ENCODE measurements at places on chromosomes 4 and X.

- DNase-seq, result no peak
Observed at GRCh38 chrX:38664285-38664684, 102.9 kb downstream of the TSPAN7 start.

GRCh38 chr4:114980932-114981708 lies 132.3 kb downstream of the NDST4 start:
- DNase-seq, result no peak

DNA sequence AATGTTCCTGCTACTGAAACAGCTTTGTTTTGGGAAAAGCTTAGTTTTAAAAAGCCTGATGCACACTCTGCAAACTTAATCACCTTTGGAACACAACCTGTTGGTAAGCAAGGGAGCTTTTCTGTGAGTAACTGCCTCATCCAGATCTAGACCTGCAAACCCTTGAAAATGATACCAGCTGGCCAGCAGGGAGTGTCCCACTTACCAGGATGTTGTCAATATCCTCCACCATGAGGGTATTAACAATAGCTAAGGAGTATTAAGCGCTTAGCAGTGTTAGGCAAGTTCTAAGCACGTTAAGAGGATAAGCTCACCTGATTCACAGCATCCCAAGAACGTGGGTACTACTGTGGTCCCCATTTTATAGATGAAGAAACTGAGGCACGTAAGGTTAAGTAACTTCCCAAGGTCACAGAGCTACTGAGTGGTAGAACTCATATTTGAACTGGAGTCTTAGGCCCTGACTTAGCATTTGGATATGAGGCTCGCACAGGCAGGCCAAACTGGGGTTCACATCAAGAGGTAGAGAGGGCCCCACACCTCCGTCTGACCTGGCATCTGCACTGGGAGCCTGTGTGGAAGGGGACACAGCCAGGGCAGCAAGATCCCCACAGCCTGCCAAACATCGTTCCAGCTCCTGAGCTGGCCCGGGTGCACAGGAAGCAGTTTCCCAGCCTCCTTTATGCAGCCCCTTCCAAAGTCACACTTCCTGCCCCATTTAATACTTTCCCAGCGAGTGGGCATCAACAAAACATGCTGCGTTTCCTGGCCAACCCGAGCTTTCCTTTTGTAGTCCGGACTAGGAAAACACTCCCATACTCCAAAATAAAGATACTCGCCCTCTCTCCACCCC lies 32.7 kb downstream of the IRF2 start:
- DNase-seq, result no peak

- no peak for DNase-seq
Observed at GRCh38 chrX:147800663-147801062, 111.1 kb upstream of the FMR1 start.

- no peak for DNase-seq
Observed at GRCh38 chr4:23923141-23923540, 33.3 kb upstream of the PPARGC1A start.

- DNase-seq, result no peak
Observed at GRCh38 chr4:93855926-93856325, 27.4 kb downstream of the ATOH1 start.

- no peak for DNase-seq
Observed at GRCh38 chr4:65918872-65919271, 248.6 kb upstream of the EPHA5 start.

DNA sequence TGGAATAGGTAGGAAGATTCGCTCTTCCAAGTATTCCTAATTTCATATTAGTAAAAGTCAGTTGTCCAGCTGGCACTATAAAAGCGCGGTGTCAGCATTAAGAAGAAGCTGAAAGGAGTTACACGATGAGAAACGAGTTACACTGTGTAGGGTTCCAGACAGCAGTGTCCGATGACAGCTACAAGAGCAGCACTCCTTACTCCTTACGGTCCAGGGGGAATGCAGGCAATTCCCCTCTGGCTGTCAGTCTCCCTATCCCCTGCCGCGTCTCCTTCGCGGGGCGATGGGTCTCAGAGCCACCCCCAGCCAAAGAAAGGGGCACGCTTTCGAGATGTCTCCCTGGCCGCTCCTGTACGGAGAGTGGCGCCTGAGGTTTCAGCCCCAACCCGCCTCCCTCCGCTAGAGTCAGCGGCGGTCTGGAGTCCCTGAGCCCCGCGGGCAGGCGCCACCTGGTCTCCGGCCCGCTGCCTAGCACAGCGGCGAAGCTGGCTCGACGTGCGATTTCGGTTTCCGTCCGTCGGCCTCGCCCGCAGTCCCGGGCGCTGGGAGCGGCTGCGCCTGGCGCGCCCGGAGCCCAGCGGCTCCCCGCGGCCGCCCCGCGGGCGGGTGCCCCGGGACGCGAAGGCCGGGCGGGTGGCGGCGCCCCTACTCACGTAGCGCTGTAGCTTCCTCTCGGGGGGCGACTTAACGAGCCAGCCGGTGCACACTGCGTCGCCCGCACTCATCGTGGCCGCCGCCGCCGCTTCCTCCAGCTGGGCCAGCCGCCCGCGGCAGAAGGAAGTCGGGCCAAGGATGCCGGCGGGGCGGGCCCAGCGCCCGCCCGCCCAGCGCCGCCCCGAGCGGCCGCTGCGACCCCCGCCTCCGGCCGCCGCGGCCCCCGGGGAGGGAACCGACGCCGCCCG lies at the start of gene GAB3:
TSS of gene GAB3 (minus strand) at position 777 of the 902 bp plus-strand sequence. CDS start at position 725, 52 bp downstream.
- no peak for DNase-seq

DNA sequence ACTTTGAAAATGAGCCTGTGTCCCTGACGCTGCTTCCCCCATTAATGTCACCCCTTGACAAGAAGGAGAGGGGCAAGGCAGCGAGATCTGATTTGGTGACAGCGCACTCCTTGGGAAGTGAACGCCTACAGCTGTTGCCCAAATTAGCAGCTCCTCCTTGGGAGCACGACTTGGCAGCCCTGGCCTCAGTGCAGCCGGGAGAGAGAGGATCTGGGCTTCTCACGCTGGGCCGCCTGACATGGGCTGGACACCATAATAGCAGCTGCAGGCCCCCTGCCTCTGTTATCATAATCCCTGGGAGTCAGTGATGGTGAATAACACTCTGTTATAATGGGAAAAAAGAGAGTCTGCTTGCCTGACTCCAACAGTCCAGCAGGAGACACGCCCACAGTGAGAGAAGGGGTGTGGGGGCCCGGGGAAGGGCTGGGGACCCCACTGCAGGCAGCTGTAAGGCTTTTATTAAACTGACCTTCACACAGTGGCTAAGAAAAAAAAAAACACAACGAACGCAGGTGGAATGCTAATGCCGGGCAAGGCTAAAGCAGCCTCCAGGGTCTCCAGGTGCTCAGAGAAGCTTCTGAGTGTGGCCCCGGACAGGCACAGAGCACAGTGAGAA lies 73.3 kb downstream of the PSAPL1 start:
- DNase-seq, result no peak

DNA sequence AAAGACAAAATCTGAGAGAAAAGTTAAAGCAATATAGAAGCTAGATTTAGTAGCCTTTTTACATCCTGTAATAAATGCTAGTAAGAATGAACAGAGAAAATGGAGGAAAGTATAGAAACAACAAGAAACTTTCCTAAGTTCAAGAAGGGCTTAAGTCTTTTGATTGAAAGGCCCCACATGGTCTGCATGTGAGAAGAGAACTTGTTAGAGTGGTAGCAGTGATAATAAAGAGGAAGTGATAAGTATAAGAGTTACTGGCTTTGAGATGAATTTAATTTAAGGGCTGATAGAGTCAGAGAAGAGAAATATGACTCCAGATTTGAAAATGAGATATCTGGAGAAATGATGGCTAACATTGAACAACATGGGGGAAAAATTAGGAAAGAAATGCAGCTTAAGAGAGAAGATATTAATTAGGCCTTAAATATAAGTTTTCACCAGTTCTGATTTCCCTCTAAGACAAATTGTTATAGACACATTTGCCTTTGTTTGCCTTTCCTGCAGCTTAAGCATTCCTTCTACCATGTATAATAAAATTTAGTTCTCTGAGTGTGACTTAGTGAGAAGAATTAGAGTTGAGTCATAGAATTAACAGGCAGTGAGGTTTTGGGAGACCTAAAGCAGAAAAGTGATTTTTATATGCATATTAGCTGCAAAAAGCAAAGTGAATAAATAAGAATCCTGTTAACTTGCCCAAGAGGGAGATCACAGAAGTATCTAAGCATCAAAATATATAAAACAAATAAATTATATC lies 18.4 kb downstream of the ZFX start:
- DNase-seq, result no peak

DNA sequence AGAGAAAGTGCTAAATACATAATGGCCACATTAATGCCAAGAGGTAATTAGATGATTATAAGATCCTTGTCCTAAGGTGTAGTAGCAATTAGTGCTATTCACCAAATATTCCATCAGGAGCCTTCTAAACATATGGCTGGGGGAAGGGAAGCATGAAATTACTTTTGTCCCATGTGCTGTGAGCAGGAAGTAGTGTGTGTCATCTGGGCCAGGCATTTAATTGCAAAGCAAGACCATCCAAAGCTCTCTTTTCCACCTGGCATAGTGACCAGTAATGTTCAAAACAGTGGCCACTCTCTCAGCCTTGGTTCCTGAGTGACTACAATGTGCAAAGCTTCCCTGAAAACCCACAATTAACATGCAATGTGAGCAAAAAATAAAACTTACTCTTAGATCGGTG lies 144.2 kb upstream of the FAM241A start:
- no peak for DNase-seq

GRCh38 chr4:17188547-17189400 lies 290.3 kb upstream of the LDB2 start:
- no peak for DNase-seq

DNA sequence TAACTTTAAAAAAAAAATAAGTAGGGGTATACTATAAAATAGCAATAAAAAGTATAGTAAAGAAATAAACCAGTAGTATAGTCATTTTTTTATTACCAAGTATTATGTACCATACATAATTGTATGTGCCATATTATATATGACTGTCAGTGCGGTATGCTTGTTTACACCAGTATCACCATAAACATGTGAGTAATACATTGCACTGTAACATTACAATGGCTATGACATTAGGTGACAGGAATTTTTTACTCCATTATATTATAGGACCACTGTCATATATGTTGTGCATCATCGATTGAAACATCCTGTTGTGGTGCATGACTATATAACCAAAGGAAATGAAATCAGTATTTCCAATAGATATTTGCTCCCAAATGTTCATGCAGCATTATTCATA lies 176.9 kb upstream of the ARHGAP24 start:
- DNase-seq, result no peak

GRCh38 chr4:13262816-13263215 lies 221.3 kb downstream of the RAB28 start:
- DNase-seq, result no peak

- DNase-seq, result no peak
Observed at GRCh38 chr4:12761694-12762093, 722.4 kb downstream of the RAB28 start.

DNA sequence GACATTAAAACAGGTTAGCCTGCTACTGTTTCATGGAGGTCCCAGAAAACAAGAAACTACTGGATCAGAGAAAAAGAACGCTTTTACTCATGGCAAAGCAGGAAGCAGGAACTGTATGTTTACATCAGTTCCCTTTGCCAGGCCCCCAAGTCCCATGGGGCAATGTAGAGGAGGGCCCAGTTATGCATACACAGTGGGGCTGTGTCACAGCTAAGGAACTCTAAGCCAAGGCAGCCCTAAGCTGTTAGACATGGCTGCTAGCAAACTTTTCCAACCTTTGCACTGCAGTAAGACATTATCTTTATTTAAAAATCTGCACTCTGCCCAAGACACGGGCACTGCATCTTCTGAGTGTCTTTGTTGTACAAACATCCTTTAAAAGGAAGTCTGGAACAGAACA lies 975.8 kb downstream of the C4orf33 start:
- DNase-seq, result no peak

- no peak for DNase-seq
Observed at GRCh38 chr4:62006108-62006507, 806.0 kb downstream of the ADGRL3 start.

GRCh38 chr4:31241504-31242106 lies 521.4 kb downstream of the PCDH7 start:
- no peak for DNase-seq

DNA sequence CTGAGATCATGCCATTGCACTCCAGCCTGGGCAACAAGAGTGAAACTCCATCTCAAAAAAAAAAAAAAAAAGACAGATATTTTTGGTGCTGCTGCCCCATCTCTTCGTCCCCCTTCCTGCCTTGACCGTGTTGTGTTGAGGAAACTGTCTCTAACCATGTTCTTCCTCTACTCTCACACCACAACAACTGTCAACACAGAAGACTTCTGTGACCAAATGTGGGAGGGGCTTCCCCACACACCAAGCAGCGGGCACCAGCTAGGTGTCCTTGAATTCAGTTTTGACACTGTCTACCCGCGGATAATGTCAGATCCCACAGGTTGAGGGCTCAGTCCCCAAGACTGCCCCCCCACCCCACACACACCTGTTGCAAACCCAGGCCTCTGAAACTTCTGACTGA lies 104.7 kb upstream of the BCOR start:
- no peak for DNase-seq

DNA sequence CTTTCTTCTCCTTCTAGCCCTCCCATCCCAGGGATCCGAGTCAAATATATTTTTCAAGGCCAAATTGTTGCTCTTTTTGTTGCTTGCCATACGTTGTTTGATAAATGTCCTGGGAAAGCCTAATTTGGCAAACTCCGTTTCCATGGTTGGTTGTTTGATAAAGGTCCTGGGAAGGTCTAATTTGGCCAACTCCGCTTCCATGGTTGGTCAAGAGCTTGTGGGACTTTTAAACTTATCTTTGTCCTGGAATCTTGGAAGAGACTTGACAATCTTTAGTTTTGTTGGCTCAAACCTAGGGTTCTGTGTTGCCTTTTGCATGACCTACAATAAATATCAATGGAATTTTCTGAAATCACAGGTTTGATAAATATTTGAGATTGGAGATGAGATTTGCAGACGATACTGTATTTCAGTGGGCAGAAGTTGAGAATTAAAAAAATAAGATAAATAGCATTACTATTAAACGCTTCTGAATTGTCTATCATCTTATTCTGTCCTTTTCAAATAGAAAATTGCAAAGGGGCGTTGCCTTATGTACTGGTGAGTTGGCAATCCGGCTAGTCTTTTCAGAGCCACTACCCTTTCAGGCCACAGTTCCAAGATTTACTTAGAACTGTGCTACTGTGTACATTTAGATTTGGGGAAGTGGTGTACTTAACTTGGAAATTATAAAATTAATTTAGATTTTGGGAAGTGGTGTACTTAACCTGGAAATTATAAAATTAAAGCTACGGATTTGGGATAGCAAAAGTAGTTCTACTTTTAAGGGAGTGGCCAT lies 804 bp downstream of the OSTC start:
- no peak for DNase-seq

DNA sequence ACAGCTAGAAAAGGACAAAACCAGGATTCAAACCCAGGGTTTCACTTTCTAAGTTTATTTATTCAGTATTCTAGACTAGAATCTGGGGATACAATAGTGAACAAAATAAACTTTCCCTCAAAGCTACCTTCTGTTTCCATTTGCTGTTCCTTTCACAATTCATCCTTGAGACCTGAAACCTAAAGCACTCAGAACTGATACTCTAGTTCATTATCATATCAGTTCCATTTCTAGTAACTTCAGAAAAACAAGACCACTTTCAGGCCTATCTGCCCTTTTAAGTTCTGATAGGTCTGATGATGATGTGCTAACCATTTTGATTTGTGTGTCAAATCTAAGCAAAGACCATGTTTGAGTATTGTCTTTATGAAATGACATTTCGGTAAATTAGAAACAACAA lies 7.8 kb upstream of the XK start:
- DNase-seq, result no peak

- DNase-seq, result no peak
Observed at GRCh38 chrX:274904-275475, 6.2 kb upstream of the PLCXD1 start.

- DNase-seq, result no peak
Observed at GRCh38 chr4:168509786-168510185, 12.9 kb downstream of the PALLD start.

- no peak for DNase-seq
Observed at GRCh38 chrX:47458528-47458927, 24.5 kb downstream of the ZNF41 start.
